DMS 273 treated with DMSO at 0.1 percent for 48 hours (cell line): ENCODE measurements at places on chromosomes 2 and 18.

DNA sequence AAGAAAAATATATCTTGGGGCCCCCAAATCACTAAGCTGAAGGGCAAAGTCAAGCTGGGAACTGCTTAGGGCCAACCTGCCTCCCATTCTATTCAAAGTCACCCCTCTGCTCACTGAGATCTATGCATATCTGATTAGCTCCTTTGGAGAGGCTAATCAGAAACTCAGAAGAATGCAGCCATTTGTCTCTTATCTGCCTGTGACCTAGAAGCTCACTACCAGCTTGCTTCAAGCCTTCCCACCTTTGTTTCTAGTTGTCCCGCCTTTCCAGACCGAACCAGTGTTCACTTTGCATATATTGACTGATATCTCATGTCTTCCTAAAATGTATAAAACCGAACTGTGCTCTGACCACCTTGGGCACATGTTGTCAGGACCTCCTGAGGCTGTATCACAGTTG, 479.4 kb downstream of the METTL4 start:
- no peak for DNase-seq

DNA sequence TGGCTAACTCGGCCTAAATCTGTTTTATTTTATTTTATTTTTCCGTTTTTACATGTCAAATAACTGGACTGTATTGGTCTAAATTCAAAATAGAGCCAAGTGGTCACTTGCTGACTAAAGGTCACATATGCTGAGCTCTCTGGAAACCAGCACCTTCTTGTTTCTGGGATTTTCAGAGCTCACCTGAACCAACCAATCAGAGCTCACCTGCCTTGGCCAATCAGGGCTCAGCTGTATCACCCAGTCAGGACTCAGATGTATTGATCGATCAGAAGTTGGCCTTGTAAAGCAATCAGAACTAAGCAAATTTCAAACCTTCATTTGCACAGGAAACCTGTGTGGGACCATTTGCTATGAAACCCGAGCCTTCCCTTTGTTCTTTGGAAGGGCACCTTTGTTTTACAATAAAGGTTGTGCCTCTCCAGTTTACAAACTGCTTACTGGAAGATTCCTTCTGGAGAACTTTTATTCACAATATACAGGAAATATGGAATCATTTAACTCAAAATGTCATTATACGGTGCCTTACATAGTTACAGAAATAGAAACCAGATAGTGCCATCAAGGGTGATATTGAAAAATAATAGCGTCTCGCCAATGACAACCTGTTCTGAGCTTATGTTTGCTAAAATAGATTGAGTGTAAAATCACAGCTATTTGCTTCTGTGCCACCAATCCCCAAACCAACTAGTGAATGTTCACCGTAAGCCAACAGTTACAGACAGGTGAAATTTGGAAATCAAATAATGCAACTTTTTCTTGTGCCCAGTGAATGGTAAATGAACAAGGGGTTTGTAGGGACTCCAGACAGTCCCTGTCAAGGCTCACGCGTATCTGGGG, 17.3 kb upstream of the PSD4 start:
- no peak for DNase-seq

GRCh38 chr2:56314796-56315195, 131.0 kb downstream of the CCDC85A start:
- peak; percentile 8 for DNase-seq

DNA sequence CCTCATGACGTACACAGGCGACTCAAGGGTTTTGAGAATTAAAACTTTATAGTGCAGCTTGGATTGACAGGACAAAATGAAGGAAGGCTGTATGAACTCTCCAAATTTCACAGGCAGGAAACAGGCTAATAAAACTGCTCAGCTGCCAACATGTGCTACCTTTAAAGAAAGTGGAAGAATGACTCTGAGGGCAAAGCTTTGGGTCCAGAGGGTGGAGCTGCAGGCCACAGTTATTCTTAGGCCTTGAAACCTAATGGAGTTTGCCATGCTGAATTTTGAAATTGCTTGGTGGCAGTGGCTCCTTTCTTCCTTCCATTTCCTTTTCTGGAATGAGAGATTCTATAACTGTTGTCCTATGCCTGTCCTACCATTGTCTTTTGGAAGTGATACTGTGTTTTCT, 34.8 kb downstream of the HAT1 start:
- no peak for DNase-seq

DNA sequence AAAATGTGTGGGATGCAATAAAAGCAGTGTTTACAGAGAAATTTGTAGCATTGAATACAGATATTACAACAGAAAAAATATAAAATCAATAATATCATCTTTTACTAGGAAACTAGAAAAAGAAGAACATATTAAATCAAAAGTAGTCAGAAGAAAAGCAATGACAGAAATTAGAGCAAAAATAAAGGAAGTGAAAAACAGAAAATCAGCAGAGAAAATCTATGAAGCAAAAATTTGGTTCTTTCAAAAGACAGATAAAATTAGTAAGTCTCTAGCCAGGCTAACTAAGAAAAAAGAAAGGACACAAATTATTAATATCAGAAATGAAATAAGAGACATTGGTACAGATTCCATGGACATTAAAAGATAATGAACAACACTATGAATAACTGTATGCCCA, 212.0 kb upstream of the MGAT5 start:
- DNase-seq: no peak

DNA sequence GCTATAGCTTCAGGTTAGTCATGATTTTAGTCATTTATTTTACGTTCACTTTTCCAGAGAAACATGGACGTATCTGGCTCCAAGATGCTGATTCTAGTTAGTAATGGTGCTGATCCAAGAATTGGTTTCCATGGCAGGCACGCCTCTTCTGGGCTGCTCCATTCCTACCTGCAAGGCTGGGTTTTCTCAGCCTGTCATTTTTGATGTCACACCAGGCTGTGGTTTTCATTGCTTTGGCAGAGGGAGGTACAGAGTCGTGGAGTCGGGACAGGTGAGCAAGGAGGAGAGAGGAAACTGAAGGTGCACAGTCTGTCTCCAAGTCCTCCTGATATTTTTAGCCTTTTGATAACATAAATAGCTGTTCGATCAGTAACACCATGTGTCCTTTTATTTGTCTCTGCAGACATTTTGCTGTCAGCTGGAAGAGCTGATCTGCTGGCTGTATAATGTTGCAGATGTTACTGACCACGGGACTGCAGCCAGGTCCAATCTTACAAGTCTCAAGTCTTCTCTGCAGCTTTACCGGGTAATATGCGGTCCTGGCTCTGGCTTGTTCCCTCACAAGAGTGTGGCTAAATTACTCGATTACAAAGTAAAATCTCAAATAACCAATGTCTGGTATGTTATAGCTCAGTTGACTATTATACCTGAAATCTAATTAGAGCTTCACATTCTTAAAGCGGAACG, 17.8 kb downstream of the CEP68 start:
- no peak for DNase-seq
